ENCODE measurements at places on chromosomes 12 and 14.

DNA sequence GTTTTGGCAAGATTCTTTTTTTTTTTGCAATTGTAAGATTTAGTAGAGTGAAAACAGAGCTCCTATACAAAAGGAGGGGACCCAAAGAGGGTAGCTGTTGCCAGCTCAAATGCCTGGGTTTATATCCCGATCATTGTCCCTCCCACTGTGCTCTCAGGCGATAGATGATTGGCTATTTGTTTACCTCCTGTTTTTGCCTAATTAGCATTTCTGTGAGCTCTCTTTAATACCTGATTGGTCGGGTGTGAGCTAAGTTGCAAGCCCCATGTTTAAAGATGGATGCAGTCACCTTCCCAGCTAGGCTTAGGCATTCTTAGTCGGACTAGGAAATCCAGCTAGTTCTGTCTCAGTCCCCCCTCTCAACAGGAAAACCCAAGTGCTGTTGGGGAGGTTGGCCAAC, 1.9 kb downstream of the EXOC3L4 start:
- H3K27me3 ChIP-seq: peaks cover 7% of the 10 kb centered on the region
- no peaks in the 10 kb centered on the region for H3K36me3 ChIP-seq
- DNase-seq: no peak
- no peak overlapping the region for H3K4me3 ChIP-seq

- DNase-seq: no peak
- no peaks in the 10 kb centered on the region for H3K4me1 ChIP-seq
- no peak overlapping the region for H3K27ac ChIP-seq
- H3K27me3 ChIP-seq: no peaks in the 10 kb centered on the region
Observed at GRCh38 chr14:103692159-103692558, 23.1 kb downstream of the XRCC3 start.

DNA sequence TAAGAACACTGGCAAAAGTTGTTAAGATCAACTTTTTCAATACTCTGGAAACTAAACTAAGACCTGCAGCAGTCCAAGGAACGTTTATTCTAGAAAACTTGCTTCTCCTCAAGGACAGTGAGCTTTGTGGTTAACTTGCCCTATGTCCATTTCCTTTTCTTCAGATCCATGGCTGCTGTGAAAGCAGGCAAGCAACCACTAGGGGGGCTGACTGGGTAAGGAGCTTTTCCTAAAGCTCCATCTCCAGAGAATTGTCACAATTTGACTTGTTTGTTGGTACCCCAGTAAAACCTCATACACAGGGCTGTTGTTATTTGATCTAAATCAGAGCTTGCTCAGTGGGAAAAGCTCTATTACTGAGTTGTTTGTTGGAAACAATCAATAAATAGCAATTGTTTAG, 10.1 kb upstream of the RPL10L start:
- no peaks in the 10 kb centered on the region for H3K36me3 ChIP-seq
- H3K27ac ChIP-seq: no peak overlapping the region
- no peaks in the 10 kb centered on the region for H3K4me1 ChIP-seq
- DNase-seq: no peak
- no peaks in the 10 kb centered on the region for H3K27me3 ChIP-seq

DNA sequence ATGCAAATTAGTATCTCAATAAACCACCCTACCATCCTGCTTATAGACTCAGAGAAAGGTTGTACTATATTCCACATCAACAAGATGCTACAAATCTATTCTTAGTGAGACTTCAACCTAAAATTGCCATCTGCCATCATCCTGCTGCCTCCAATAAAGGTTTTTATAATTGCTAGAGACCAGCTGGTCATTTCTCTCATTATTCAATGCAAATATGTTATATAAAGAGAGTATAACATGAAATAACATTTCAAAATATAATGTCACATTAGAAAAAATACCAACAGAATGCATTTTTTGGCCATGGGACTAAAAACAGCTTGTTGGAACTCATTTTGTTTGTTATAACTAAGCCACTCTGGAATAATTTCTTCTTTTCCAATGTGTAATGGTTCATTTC, 247.3 kb downstream of the LRIG3 start:
- DNase-seq: no peak
- no peaks in the 10 kb centered on the region for H3K36me3 ChIP-seq
- H3K4me1 ChIP-seq: no peaks in the 10 kb centered on the region

GRCh38 chr14:91090743-91091142, 23.1 kb upstream of the DGLUCY start:
- peaks cover 4% of the 10 kb centered on the region for H3K36me3 ChIP-seq
- H3K4me3 ChIP-seq: no peak overlapping the region
- DNase-seq: no peak

DNA sequence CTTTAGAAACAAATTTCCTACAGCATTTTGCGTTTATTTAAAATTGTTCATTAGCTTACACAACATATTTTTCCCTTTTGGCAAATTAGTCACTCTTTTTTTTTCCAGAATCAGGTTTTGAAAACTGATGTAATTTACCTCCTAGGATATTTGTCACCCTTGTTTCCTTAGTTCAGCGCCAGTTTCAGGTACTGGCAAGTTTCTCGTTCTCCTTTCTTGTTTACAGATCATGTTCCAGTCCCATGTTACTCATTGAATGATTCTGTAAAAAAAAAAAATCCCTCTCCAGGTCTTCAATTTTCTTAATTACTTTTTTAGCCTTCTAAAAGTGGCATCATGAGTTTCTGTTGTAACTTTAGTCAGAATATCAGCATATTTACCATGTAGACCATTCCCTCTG, 2.7 kb downstream of the PPP4R4 start:
- peaks cover 28% of the 10 kb centered on the region for H3K4me1 ChIP-seq
- H3K27ac ChIP-seq: no peak overlapping the region
- no peak for DNase-seq
- H3K4me3 ChIP-seq: peak overlapping the region; percentile 17
- H3K27me3 ChIP-seq: peaks cover 43% of the 10 kb centered on the region

GRCh38 chr12:89636776-89637160, 71.9 kb downstream of the ATP2B1 start:
- H3K27me3 ChIP-seq: no peaks in the 10 kb centered on the region
- H3K4me1 ChIP-seq: peaks cover 13% of the 10 kb centered on the region
- DNase-seq: no peak
- no peak overlapping the region for H3K4me3 ChIP-seq
- no peak overlapping the region for H3K27ac ChIP-seq

GRCh38 chr12:89280833-89281538, 71.3 kb downstream of the DUSP6 start:
- peak overlapping the region; percentile 89 for H3K27ac ChIP-seq
- H3K27me3 ChIP-seq: no peaks in the 10 kb centered on the region
- peak; percentile 8 for DNase-seq

- no peak overlapping the region for H3K4me3 ChIP-seq
- DNase-seq: no peak
- H3K4me1 ChIP-seq: peaks cover 24% of the 10 kb centered on the region
- H3K36me3 ChIP-seq: peaks cover 1% of the 10 kb centered on the region
- H3K27ac ChIP-seq: no peak overlapping the region
Observed at GRCh38 chr12:31796270-31796951, 67.6 kb upstream of the AMN1 start.

DNA sequence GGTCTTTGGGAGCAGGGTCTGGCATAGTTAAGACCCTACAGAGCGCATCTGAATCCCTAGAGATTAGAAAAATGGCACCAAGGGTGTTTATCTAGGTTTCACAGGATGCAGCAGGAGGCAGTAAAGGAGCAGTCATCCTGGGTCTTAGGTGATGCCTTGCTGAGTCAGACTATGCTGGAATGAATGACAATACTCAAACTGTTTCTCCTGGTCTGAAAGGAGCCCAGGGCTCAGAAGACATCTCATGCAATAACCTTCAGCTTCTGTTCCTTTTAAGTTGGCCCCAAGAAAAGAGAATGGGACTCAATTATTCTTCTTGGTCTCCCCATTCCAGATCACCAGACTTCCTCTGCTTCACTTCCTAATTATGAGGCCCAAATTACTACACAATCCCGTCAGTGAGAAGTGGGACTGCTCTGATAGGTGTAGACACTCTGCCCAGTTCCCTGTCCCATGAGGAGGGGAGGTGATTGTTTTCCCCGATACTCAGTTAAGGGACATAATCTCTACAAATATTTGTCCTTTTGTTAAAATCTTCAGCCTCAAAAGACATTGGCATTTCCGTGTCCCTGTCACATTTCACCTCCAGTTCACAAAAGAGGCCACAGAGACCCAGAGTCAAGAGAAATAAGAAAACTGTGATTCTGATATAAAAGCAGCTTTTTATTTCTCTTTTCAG, 14.8 kb upstream of the APOF start:
- H3K36me3 ChIP-seq: no peaks in the 10 kb centered on the region
- no peaks in the 10 kb centered on the region for H3K4me1 ChIP-seq
- H3K27me3 ChIP-seq: peaks cover 8% of the 10 kb centered on the region
- H3K27ac ChIP-seq: no peak overlapping the region
- no peak for DNase-seq

DNA sequence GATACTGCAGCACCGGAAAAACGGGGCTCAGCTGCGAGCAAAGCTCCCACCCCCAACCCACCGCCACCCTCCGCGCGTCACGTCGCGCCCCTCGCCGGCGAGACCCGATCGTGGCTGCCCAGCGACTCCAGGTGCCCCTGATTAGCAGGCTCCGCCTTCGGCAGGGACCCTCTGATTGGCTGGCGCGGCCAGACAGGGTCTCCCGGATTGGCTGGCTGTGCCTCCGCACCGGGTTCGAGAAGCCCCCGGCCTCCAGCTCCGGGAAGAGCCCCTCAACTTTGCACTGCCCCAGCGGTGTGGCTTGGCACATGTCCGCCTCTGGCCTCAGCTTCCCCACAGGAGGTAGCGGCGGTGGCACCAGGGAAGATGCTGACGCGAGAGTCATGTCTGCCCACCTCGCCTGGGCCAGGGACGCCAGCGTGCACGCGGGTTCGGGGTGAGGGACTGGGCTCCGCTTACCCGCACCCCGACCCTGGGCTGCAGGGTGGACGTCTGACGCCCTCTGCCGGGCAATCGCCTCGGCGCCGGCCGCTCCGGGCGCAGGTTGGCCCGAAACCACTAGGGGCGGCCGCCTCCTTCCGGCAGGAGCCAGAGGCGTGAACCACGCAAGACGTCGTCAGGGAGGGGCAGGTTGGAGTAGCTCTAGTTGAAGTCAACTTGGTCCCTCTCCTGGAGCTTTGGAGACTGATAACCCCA, 498 bp upstream of the RHOF start:
- H3K27ac ChIP-seq: peak overlapping the region; percentile 91
- peaks cover 28% of the 10 kb centered on the region for H3K36me3 ChIP-seq
- peak overlapping the region; percentile 96 for H3K4me3 ChIP-seq
- no peaks in the 10 kb centered on the region for H3K27me3 ChIP-seq
- peaks cover 61% of the 10 kb centered on the region for H3K4me1 ChIP-seq
- DNase-seq: peak; percentile 95
